ENCODE measurements at places on chromosomes 12 and 14. TPM values are rescaled to one million over a fixed set of nuclear protein-coding genes. Genes with fewer than 3 reads are reported as not detected.

- no peak overlapping the region for H3K4me3 ChIP-seq
- no peaks in the 10 kb centered on the region for H3K27me3 ChIP-seq
- peaks cover 5% of the 10 kb centered on the region for H3K36me3 ChIP-seq
- peaks cover 57% of the 10 kb centered on the region for H3K4me1 ChIP-seq
Observed at GRCh38 chr12:11814374-11814773, 164.9 kb downstream of the ETV6 start.

- DNase-seq, result no peak
- no peaks in the 10 kb centered on the region for H3K4me1 ChIP-seq
- H3K27me3 ChIP-seq, result peaks cover 31% of the 10 kb centered on the region
- no peak overlapping the region for H3K27ac ChIP-seq
Observed at GRCh38 chr14:99287269-99287942, 15.4 kb upstream of the BCL11B start.

DNA sequence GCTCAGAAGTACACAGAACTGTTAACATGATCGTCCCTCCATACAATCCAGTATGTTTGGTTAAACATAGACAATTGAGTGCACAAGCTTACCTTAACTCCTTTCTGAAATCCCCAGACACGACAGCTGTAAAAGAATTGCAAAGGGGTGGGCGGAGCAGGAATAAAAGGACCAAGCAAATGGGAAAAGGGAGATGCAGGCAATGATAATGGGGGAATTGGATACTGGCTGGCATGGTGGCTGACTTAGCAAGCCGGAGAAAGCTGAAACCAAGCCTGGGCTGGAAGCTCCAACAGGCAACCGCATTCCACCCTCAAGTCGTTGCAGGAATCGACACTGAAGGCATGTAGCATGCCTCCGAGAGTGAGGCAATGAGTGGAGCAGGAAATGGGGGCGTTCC lies 96.8 kb upstream of the TMEM132C start:
- DNase-seq, result no peak
- no peak overlapping the region for H3K4me3 ChIP-seq
- H3K36me3 ChIP-seq, result no peaks in the 10 kb centered on the region
- no peak overlapping the region for H3K27ac ChIP-seq
- H3K4me1 ChIP-seq, result no peaks in the 10 kb centered on the region

Gene SPIC
- total RNA-seq, result not detected

Gene CD69
- 1.7 TPM for total RNA-seq

Measured in Calu3 (cell line).